ENCODE measurements at places on chromosomes 11 and 22.

DNA sequence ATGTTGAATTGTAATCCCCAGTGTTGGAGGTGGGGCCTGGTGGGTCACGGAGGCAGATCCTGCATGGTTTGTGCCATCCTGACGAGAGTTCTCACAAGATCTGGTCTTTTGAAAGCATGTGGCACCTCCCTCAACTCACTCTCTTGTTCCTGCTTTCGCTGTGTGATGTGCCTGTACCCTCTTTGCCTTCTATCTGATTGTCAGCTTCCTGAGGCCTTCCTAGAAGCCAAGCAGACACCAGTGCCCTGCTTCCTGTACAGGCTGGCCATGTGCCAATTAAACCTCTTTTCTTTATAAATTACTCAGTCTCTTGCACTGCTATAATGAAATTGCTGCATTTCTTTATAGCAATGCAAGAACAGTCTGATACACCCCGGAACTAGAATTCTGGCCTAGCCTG is 13.1 kb downstream of the PTPN5 start:
- no peak for DNase-seq

DNA sequence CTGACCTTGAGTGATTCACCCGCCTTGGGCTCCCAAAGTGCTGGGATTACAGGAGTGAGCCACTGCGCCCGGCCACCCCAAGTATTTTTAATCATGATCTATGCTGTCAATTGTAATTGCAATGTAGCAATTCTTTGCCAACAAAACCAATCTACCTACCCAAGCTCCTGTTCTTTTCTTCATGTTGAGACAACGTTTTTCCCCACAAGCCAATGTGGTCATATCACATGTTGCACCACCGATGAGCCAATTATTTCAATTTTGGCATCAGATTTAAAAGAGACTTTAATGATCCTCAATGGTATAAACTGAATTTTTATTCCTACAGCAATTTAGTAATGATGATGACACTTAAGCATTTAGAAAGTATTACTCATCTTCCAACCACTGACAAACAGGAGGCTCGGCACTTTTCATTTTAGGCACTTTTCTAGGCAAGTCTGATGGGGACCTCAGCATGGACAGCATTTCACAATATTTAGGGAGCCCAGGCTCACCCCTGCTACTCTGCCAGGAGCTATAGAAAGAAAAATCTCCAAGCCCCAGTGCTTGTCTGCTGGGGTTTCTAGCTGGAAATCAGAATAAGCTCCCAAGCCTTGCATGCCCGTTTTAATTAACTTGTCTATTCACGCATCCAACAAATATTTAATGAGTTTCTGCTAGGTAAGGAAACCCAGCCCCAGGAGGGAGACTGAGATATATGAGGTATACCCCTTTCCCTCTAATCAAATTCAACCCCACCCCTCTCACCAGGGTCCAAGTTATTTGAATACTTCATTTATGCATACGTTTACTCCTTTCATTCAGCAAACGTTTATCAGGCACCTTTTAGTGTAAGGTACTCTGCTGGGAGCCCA is 291.4 kb downstream of the ST3GAL4 start:
- DNase-seq, result no peak

- no peak for DNase-seq
Observed at GRCh38 chr11:61966734-61967115, 709 bp downstream of the FTH1 start.

DNA sequence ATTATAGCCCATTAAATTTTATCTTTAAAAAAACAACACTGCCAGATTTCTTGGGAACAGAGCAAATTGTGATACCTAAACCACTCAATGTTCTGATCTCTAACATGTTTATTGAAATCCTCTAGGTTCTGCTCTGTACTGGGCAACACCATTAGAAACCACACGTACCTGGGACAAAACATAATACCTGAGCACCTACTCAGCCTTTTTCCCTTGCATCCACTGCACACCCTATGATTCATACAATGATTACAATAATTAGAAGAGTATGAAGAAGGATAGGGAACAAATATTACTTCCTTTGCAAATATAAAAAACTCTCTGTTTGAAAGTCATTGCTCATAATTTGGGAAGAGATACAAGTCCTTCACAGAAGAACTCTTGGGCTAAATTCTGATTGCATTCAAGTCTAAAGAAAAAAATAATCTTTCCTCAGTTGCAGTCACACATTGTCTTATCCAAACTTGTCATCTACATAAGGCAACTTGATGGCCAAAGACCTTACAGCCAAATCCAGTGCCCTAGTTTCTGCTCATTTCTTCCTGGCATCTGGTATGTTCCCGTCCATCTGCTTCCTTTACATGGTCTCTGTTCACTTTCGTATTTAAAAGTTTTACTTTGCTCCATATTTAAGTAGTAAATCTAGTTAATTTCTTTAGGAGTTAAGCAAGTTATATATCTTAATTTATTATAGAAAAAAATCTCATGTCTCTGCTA is 407.4 kb downstream of the LRRC4C start:
- no peak for DNase-seq

DNA sequence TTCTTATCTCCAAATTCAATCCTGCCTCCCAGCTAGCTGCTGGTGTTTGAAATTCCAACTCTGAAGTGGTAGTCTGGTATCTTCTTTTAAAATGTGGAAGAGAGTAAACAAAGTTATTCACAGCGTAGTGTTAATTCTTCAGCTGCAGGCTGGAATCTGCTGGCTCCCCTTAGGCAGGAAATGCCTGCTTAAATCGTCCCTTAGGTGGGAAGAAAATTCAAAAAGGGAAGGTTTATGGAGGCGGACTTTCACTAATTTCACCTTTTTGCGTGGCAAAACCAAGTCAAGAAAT is 439.0 kb upstream of the CCDC90B start:
- DNase-seq, result no peak
